Activated naive CD4-positive, alpha-beta T cell treated with anti-CD3 and anti-CD28 coated beads, Interleukin-2, amount 50 U/mL, for 72 hours (primary cell): ENCODE measurements at places on chromosomes 6 and 20.

DNA sequence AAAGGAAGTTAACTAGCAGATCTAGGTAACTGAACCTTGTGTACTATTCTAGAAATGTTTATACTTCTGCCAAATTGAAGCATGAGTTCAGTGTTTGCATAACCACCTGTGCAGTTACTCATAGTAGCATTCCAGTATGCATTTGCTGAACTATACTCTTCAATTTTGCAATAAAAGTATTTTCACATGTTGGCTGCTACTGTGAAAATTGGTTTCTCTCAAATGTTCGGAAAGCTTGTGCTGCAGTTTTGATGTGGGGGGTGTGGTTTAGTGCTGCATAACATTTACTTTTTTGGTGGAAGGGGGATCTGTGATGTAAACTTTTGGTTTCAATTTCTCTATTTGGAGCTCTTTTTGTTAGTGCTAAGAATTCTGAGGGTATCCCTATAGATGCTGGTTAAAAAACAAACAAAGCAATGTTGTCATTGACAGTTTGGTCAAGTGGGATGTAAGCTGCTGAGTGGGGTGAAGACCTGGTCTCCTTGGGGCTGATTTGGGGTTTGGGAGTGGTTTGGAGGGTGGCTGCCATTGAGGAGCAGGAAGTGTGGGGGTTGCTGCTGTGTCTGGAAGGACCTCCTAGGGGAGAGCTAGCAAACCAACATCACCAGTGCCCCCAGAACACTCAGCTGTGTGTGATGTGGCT, 87.8 kb downstream of the CARMIL1 start:
- DNase-seq = no peak

DNA sequence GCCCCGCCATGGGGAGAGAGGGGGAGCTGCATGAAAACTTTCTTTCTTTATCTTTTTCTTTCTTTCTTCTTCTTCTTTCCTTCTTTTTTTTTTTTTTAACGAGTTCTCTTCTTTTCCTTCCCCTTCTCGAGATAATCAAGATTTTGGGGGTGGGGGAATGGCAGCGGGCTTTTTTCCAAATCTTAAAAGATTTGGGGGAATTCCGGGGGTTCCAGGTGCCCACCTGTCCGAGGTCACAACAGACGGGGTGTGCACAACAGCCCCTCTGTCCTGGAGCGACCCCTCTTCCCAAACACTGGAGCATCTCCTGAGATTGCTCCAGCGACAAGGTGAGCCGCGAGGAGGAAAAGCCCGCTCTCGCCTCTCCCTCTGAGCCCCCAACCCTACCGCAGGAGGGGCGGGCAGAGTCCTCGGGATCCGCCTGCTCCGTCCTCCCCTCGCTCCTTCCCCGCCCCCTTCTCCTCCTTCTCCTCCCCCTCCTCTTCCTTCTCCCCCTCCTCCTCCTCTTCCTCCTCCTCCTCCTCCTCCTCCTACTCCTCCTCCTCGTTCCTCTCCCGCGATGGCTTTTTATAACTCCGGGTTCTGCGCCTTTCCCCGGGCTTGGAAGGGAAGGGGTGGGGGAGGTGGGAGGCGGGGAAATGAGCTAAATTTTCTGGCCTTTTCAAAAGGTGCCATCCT, 689 bp upstream of the KCNB1 start:
- no peak for DNase-seq

GRCh38 chr6:135753196-135753595, 98.3 kb upstream of the PDE7B start:
- no peak for DNase-seq

DNA sequence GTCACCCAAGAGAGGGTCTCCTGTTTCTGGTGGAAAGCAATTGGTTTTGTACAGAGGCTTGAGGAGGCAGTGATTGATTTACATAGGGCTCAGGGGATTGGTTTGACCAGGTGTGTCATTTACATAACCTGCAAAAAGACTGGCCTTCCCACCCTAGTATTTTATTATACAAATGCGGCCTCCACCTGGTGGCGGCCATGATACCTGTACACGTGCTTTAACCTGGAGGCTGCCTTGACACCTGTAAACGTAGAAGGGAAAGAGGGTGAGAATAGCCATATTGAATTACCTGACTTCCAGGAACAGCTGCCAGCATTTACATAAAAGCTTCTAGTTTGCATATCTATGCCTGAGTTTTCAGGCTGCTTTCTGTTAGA, 48.7 kb downstream of the HLA-DPB1 start:
- DNase-seq = no peak

DNA sequence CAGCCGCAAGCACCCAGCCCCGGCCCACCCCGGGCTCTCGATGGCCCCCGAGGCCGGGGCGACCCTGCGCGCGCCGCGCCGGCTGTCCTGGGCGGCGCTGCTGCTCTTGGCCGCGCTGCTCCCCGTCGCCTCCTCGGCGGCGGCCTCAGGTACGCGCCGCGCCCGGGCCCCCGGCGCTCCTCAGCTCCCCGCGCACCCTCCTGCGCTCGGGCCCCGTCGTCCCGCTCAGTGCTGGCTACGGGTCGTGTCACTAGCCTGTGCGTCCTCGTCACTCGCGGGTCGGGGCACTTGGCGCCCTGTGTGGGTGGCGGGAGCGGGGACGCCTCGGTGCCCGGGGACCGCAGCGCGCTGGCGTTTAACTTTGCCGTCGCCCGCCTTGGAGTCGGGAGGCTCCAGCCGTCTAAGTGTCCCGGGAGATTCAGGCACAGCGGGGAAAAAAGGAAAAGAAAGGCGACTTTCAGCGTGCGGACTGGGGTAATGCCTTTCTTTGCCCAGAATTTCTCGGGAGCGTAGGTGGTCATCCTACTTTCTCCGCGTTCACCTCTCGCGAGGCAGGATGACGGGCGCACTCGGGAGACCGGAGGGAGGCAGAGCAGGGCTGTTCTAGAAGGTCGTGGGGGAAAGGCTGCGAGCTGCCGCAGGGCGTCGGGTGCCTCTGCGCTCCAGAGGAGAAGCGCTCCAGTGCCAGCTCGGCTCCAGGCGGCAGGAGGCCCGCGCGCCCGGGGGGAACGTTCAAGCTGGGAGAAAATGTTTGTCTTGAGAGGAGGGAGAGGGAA, 545 bp downstream of the FNDC1 start:
- peak; percentile 40 for DNase-seq

GRCh38 chr20:62500237-62500864, 24.6 kb upstream of the GATA5 start:
- no peak for DNase-seq

DNA sequence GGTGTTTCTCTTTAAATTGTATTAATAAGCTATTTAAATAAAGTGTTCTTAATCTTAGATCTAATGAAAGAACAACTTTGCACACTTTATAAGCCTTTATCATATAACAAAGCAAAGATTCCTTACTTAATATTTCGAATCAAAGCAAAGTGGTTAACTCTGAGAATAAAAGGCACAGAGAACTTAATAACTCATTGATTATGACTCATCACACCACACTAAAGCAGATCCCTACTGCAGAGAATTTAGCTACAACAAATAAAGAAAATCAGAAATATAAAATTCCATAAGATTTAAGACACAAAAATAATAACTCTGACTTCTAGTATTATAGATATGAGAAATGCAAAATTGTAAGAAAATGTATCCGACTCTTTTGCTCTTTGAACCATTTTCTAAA, 135.6 kb upstream of the RUNX2 start:
- no peak for DNase-seq

- DNase-seq = no peak
Measured at GRCh38 chr6:114355300-114355699, 12.5 kb upstream of the HS3ST5 start.

DNA sequence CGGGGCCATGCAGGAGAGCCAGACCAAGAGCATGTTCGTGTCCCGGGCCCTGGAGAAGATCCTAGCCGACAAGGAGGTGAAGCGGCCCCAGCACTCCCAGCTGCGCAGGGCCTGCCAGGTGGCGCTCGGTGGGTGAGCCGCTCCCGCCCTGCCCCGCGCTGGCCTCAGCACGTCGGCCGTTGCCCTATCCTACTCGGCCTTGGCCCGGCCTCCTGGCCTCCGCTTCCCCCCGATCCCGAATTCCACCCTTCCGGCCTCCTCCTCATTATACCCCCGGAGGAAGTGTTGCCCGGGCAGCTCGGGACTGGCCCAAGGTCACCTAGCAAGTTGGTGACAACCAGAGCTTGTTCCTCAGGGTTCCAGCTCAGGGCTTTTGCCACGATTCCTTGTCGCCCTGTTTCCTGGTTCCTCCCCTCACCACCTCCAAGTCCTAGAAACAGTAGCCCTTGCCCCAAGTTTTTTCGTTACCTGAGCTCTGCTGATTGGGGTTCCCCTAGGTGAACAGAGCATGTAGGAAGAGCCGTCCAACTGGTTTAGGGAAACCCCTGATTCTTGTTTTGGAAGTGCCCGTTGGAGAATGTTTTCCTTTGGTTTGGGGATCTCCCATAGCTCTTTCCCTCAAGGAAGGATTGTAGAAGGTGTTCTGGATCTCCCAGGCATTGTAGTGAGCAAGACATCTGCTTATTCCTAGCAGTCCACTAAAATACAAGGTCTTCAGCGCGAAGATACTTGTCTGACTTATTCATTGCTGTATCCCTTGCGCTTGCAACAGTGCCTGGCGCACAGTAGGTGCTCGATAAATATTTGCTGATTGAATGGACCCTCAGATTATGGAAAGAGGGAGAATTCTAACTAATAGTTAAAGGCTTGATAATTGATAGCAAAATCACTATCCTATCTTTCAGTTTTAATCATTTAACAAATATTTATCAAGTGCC, 641 bp downstream of the ARFGEF2 start:
- DNase-seq = no peak

DNA sequence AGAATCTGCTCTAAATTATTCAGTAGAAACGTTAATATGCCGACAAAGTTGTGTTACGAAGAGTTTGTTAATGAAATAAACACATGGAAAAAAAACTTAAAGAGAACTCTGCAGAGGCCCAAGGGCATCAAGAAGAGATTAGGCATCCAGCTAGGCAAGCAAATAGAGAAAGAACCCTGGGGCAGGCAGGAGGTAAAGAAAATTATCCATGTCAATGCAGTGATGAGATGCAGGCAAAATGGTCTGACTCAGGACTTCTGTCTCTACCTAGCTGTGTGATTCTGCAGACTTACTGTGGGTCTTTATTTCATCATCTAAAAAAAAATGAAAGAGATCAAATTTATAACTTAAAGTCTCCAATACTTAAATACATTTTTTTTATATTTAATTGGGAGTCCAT, 448.0 kb downstream of the HAO1 start:
- no peak for DNase-seq

DNA sequence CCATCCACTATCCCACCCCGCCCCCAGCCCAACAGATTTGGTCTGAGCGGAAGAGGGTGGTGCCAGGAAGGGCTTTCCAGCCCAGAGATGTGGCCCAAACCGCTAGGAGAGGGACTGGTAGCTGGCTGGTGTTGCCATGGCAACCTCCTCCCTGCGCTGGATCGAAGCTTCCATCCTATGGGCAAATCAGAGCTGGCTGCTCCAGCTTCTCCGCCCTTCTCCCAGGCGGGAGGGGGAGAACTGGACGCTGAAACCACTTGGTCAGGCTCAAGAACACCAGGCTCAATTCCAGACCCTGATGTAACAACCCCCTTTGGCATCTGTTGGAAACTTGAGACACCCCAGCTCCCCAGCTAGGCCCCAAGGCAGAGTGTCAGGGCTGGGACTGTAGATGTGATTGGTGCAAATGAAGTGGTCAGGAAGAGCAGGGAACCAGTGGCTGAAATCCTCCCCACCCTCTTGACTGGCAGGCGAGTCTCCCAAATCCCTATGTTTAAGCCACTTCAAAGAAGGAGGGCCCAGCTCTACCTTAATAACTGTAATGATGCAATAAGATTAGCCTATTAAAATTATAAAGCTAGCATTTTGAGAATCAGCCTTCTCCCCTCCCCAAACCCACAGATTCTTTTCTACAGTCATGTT, 4.2 kb downstream of the RIMS4 start:
- no peak for DNase-seq

- DNase-seq = no peak
Measured at GRCh38 chr6:108846101-108846500, 2.1 kb upstream of the ARMC2 start.

DNA sequence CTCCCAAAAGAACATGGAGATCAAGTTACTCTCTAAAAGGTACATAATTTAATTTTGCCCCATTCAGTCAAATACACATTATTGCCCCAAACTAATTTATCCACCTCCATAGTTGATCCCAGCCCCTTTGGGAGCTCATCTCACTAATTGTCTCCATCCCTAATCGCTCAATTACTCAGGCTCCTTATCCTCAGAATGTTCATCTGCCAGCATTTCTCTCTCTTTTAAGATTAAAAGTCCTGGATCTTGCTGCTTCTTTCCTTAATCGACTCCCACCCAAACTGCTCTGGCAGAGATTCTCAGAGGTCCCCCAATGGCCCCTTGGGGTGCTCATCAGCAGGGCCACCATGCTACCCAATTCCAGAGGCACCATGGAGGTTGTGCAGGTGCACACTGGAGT, 18.4 kb upstream of the NNAT start:
- no peak for DNase-seq

DNA sequence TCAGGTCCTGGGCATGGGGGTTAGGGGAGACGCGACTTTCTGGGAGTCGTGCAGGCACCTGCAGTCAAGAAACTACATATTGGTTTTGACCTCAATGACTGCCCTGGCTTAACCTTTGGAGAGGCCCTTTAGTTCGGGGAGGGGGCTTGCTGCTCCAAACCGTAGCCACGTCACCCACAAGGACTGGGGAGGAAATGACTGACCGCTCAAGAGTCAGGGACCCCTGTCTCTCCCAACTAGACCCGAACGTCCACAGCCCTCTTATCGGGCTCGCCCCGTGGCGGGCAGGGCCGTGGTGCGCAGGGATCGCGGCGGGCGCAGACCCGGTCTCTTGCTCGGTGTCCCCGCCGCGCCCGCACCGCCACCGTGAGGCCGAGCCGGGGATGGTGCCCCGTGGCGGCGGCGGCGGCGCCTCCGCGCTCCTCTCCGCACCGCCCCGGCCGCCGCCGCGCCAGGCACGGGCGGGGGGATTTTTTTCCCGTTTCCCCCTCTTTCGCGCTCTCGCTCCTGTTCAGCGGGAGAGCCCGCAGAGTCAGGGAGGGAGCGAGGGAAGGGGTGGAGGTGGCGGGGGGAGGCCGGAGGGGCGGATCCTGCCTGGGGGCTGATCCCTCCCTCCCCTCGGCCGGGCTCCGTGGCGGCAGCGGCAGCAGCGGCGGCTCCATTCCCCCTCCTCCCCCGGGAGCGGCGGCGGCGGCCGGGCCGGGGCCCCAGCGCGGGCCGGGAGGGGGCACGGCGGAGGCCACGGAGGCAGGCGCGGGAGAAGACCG, at the start of gene BRPF3:
Gene BRPF3, plus strand, starts transcription at position 632 of the 767 bp plus-strand sequence. CDS start 3,579 bp downstream, outside the sequence.
- DNase-seq = peak; percentile 81

GRCh38 chr20:32796383-32796948, 23.3 kb upstream of the MAPRE1 start:
- no peak for DNase-seq
